A549 treated with ZK216348 at 1 μM for 4 hours (cell line): ENCODE measurements at places on chromosomes 5 and 9. TPM values are rescaled to one million over a fixed set of nuclear protein-coding genes. Genes with fewer than 3 reads are reported as not detected.

CTNNAL1 gene
- 42.6 to 64.7 TPM (median 51.1 TPM) in 5 replicates for total RNA-seq

EQTN gene
- total RNA-seq = not detected in 5 replicates

TXNDC8 gene
- not detected in 5 replicates for total RNA-seq

MTMR12 gene
- 12.5 to 18.8 TPM (median 16.6 TPM) in 5 replicates for total RNA-seq
